ENCODE measurements at places on chromosomes 7 and 10.
A peak's percentile ranks its signal among the peaks of the same experiment; 100 is the strongest.

DNA sequence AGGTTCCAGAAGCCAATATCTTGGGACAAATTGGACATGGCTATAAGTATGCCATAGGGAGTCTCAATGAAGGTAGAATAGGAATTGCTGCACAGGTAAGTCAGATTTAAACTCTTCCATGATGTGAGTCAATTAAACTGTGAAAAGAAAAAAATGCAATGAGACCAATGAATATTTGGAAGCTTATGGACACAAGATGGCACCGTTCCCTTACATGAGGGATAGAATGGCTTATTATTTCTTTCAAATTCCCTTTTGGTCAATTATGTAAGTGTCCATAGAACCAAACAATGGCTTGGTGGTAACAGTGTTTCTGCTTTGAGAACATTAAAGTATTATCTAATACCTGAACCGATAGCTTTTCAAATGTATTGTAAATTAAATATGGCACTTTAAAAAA is 35.6 kb downstream of the ACADSB start:
- DNase-seq = no peak

GRCh38 chr10:116371737-116372136 is 47.5 kb downstream of the CCDC172 start:
- DNase-seq = no peak

DNA sequence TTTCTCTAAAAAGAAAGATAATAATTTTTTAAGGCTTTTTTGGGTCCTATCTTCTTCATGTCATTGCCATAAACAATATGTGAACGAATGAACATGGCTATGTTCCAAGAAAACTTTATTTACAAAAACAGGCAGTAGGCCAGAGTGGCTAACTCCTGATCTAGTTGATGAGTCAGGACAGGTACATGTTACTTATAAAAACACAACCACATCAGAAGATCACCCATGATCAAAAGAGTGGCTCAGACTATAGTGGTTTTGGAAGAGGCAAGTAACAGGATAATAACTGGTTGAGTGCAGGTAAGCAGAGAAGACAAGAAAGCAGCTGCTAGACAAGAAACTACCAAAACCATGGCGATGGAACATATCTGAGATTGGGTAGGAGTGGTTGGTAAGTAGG is 468.7 kb downstream of the KCNMA1 start:
- no peak for DNase-seq

GRCh38 chr7:130216750-130217149 is 9.1 kb downstream of the SSMEM1 start:
- no peak for DNase-seq

GRCh38 chr10:96272316-96273280 is 1.2 kb upstream of the BLNK start:
- no peak for DNase-seq

- DNase-seq = no peak
Observed at GRCh38 chr7:146510088-146510680, 393.6 kb downstream of the CNTNAP2 start.

DNA sequence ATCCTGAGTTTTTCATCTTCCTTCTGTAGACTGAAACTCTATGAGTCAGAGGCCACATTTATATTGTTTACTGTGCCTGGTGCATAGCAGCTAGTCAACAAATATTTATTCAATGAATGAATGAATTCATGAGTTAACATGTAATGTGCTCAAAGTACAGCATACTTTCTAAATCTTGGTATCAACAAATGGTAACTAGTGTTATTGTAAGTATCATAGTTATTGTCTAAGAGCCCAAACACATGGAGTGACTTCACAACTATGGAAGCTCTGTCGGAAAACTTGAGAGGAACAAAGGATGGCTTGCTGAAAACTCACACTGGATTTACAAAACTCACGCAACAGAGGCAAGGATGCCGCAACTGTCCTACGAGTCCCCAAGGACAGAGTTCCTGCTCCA is 35.9 kb downstream of the DENND2A start:
- DNase-seq = no peak

GRCh38 chr7:122299624-122300210 is 4.8 kb downstream of the FEZF1 start:
- no peak for DNase-seq

DNA sequence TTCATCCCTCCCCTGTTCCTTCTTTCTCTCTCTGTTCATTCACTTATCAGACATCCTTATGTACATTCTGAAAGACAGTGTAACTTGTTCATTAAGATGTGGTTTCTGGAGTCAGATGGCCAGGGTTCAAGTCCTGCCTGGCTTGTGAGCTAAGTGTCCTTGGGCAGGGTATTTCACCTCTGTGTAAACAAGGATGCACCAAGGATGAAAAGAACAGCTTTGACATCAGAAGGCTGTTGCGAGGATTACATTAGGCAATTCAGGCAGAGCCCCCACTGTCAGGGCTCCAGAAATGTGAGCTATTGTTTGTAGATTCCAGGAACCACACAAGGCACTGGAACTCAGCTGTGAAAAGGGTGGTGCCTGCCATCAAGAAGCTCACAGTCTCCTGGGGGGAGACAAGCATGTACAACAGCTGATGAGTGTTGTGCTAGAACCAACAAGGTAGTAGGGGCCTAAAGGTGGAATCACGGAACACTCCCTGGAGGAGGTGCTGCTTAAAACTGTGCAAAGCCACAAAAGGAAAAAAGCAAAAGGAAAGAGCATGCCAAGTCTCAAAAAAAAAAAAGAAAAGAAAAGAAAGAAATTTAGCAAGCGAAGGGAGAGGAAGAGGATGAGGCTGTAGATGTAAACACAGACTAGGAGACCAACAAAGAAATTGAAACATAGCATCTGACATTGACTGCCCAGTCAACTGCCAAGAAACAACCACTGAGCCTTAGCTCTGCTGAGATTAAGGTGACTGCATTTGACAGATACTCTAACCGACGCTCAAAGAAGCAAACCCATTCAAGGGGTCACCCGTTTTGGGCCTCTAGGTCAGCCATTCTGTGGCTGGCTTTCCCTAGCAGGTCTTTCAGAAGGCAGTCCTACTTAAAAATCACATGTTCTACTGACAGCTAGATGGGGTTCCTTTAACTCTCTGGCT is 12.5 kb downstream of the PDLIM1 start:
- no peak for DNase-seq

DNA sequence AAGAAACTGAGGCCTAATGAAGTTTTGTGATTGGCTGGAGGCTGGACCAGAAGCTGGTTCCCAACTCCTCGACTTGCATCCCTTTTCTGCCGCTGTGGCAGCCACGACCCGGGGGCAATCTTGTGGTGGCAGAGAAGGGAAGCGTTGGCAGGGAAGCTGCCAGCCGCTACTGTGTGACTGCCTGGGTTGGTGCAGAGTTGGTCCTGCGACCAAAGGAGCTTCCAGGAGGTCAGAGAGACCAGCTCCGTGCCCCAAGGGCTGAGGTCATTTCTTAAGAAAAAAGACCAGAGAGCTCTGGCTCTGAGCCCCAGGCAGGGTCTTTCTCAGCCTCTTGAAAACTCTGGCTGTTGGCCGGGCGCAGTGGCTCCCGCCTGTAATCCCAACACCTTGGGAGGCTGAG is 47.2 kb downstream of the PRF1 start:
- DNase-seq = no peak

GRCh38 chr7:152035817-152036216 is 10.3 kb downstream of the GALNT11 start:
- DNase-seq = no peak

DNA sequence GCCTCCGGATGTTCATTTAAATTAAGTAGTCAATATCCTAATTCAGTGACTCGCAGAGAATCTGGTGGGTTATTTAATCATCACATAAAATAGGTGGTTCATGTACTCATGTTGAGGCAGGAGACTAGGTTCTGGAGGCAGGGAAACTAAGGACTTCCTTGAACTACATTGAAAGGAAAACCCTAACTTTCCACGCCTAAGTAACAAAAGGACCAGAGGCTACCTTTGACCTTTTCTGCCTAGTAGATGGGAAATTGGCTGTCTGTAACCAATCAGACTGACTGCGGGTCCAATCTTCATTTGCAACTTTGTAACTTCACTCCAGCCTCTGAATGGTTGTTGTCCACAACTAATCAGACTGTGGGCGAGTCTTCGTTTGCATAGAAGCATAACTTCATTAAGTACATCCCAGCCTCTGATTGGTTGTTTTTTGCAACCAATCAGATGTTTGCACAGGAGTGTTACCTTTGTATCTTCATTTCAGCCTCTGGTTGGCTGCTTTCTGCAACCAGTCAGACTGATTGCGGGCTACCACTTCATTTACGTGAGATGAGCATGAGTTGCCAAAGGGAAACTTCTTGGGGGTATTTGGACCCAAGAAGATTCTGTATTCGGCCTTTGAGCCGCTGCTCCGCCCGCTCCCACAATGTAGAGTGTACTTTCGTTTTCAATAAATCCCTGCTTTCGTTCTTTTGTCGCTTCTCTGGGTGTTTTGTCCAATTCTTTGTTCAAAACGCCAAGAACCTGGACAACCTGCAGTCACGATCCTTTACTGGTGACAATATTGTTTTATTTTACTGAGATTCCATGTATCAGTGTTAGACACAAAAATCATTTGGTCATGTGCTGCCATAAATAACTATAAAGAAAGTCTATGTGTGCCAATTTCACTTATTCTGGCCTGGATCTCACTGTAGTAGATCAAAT is 1.7 kb upstream of the ST7 start:
- no peak for DNase-seq

DNA sequence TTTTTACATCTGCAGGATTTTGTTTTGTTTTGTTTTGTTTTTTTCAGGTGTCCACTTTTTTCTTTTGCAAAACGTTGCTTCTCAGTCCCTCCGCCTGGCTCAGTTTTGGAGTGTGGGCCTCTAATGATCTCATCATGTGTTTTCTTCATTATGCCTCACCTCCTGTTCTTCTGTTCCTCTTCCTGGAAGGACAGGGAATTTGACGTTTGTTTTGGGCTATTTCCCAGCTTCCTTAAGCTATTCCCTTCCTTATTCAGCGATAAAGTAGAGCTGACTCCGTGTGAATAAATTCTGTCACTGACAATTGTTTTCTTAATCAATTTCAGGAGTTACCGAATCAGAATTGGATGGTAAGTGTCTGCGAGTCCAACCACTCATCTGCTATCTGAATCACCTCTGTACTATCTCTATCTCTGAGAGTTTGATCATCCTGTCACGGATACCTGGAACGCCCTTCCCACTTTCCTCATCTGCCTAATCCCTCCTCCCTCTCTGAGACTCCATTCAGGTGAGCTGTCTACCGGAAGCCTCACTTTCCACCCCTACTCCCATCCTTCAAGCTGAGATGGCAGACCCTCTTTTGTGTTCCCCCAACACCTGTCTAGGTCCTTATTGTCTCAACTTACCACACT is 218.4 kb downstream of the GATA3 start:
- DNase-seq = no peak

- no peak for DNase-seq
Observed at GRCh38 chr10:43386549-43386948, 15.1 kb downstream of the FXYD4 start.

DNA sequence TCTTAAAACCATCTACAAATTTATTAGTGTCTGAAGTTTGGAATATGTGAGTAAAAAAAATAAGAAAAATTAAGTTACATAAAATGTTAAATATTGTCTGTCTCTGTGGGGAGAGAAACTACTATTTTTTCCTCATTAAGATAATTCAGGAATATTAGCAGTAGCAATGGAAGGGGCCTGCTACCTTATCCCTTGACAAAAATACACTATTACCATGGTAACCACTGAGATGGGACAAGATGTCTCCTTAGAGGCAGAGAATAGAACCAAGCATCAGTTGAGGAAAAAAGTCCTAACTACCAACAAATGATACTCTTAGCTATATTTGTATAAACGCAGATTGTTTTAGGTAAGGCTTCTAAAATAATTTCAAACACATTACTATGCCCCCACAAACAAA is 150.7 kb upstream of the LSM8 start:
- no peak for DNase-seq

GRCh38 chr10:90125456-90126255 is 424.3 kb downstream of the KIF20B start:
- DNase-seq = no peak

DNA sequence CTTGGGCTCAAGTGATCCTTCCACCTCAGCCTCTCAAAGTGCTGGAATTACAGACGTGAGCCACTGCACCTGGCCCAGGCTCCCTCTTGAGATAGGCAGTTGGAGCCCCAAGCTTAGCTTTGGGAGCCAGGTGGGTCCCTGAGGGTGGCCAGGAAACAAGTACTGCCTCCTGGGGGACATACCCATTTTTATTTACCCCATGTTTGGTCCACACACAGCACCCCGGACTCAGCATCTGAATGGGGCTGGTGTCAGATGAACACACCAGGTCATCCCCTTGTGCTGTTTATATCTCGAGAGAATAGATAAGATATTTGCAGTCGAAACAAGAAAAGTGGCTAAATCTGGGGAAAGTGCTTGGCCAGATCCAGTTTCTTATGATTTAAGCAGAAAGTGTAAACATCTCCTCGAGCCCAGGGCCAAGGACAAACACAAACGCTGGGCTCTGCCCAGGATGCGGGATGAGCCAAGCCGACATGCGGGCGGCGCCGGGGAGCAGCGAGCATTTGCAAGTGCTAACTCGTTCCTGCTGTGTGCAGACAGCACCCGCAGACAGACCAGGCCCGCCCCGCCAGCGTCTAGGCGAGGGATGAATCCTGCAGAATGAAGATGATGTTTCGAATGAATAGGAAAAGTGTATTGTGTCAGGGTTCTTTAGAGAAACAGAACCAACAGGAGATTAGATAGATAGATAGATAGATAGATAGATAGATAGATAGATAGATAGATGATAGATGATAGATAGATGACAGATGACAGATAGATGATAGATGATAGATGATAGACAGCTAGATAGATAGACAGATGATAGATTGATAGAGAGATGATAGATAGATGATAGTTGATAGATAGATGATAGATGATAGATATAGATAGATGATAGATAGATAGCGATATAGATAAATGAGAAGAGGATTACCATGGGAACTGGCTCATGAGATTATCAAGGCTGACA is 44.4 kb upstream of the OCM2 start:
- peak; percentile 72 for DNase-seq

- no peak for DNase-seq
Observed at GRCh38 chr10:114856544-114857287, 35.1 kb downstream of the FHIP2A start.

DNA sequence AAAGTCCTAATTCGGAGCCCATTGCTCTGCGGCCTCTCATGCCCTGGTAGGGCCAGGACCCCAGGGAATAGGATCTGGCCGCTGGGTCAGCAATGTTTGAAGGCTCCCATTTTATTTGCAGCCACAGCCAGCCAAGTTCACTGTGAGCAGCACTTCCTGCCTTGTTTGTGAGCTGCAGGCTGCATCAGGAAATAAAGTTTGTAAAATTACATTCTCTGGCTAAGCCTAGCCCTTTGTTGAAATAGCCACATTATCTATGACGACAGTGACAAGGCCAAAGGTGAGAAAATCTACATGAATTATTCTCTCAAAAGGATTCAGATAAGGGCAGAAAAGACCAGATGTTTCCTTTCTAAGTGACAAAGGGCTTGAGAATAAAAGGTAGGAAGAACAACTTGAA is 23.7 kb upstream of the ITGB1 start:
- DNase-seq = no peak

GRCh38 chr7:87147500-87147899 is 4.8 kb upstream of the DMTF1 start:
- no peak for DNase-seq

DNA sequence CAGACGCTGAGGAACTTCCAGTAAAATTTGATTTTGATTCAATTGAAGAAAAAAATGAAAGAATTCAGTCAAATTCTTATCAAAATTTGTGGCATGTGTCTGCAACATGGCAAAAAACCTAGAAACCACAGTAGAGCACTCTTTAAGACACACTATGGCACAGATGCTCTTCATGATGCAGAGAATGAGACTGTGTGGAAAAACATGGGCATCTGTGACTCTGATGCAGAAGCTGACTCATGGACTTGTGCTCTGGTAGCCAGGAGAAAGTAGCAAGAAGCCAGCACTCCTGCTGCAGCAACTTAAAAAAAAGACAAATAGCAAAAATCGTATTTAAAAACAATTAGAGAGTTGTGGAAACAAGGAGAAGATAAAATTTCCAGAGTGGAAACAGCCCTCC is 8.9 kb upstream of the KCNK18 start:
- peak; percentile 3 for DNase-seq

All from occipital lobe (tissue), 3 donors.